ENCODE measurements at places on chromosomes 6 and 20. TPM values are rescaled to one million over a fixed set of nuclear protein-coding genes. Genes with fewer than 3 reads are reported as not detected.
A peak's percentile ranks its signal among the peaks of the same experiment; 100 is the strongest.

- DNase-seq = no peak
These were observed 16.5 kb upstream of the WFDC2 start for GRCh38 chr20:45452772-45453691.

GRCh38 chr6:110748453-110748852 lies 66.8 kb downstream of the CDK19 start:
- no peak for DNase-seq

DNA sequence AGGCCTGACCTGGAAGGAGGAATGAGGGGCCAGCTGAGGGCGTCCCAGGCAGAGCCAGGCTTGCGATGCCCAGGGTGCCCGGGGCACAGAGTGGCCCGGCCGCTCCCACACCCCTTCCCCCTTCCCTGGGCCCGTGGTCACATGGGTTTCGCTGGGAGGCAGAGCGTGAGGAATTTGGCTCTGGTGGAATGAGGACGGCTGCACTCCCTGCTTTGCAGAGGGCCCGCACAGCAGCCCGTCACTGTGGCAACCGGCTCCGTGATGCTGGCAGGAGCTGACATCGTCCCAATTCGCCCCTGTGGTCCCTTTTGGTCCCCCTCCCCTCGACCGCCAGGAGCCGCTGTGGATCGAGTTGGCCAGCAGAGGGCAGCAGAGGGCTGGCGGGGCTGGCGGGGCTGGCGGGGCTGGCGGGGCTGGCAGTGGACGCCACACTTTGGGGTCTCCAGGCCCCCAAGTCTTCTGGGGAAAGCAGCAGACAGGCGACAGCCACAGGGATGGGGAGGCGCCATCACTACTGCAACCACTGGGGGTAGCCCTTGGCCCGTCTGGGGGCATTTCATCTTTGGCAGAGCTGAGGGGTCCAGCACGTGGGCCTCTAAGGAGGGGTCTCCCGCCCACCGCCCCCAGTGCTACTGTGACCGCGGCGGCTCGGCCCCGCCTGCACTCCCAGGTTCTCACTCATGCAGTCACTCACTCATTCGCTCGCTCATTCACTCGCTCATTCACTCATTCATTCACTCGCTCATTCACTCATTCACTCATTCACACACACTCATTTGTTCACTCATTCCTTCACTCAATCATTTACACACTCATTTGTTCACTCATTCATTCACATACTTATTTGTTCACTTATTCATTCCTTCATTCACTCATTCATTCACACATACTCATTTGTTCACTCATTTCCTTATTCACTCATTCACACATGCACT lies 49.7 kb upstream of the BHLHE23 start:
- peak; percentile 92 for DNase-seq

- no peak for DNase-seq
These were observed 17.7 kb downstream of the MYLIP start for GRCh38 chr6:16146527-16146955.

DNA sequence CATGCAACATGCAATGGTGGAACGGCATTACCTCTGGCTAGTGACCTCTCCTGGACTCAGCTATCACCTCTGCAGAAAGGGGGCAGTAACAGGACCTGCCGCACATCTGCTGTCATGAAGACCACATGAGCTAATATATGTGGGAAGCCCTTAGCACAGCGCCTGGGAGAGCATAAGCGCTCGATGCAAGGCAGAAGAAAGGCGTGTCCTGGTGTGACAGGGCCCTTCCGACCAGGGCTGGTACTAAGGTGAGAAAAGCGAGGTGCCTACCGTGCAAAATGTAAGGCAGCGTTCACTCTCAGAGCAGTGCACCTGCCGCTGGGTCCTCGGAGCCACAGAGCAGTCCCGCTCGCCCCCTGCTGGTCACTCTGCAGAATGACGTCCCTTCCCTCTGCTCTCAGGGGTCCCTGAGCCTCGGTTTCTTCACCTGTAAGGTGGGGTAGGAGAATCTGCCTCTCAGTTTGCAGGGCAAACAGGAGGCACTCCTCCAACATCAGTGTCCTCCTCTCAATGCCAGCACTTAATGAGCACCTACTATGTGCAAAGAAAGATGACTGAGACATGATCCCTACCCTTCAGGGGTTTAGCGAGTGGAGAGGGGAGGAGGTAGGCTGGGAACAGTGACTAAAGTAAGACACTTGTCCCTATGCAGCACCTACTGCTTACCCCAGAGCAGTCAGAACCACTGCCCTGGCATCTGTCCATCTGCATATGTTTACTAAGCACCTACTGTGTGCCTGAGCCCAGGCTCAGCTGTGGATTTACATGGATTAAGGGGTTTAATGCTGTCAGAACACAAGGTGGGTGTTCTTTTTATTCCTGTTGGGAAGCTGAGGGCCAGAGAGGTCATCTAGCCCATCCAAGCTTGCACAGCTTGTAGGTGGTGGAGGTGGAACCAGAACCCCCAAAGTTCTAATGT lies 41.1 kb upstream of the PTGIS start:
- peak; percentile 72 for DNase-seq

DNA sequence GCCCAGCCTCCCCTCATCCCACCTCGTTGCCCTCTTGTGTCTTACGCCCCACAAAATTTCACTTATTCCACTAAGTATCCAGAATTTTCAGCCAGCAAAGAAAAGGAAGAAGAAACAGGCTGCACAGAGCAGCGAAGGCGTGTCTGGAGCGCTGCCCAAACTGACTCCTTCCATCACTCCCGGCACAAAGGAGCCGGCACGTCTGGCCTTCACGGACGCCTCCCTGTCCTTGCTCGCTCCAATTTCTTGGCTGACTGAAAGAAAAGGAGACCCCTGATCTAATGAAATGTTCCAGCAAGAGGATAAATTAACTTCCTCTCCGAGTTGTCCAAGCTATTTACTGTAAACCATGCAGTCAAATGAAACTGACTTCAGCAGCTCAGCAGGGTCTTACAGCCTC lies 152.3 kb upstream of the CDH4 start:
- DNase-seq = no peak

DNA sequence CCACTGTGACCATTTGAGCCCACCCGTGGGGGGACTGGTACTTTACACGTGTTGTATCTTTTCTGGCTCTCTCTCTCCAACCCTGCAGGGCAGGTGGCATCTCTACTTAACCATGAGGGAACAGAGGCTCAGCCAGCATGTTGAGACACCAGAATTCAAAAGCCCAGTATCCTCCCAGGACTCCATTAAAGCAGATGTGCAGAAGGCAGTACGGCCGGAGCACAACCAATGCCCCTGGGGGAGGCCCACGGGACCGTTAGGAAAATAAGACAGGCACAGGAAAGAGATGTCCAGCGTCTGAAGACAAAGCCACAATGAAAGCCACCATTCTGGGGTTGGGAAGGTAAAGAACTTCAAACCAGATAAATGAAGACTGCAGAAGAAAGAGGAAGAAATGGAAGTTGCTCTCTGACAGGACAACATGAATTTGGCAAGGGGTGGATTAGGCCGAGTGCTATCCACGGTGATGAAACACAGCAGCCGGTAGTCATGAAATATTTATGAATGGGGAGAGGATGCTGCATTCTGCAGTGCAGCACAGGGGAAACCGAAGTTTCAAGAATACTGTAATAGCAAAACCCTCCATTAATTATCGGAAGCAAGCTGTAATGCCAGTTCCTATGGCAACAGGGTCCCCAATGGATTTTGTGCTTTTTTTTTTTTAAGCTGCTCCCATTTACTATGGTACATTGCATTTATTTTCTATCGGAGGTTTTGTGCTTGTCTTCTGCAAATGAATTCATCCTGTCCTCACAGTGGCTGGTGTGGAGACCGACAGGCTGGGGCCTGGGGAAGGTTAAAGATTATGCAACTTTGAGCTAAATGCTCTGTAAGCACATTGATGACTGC lies 179.4 kb downstream of the NRN1 start:
- DNase-seq = no peak

DNA sequence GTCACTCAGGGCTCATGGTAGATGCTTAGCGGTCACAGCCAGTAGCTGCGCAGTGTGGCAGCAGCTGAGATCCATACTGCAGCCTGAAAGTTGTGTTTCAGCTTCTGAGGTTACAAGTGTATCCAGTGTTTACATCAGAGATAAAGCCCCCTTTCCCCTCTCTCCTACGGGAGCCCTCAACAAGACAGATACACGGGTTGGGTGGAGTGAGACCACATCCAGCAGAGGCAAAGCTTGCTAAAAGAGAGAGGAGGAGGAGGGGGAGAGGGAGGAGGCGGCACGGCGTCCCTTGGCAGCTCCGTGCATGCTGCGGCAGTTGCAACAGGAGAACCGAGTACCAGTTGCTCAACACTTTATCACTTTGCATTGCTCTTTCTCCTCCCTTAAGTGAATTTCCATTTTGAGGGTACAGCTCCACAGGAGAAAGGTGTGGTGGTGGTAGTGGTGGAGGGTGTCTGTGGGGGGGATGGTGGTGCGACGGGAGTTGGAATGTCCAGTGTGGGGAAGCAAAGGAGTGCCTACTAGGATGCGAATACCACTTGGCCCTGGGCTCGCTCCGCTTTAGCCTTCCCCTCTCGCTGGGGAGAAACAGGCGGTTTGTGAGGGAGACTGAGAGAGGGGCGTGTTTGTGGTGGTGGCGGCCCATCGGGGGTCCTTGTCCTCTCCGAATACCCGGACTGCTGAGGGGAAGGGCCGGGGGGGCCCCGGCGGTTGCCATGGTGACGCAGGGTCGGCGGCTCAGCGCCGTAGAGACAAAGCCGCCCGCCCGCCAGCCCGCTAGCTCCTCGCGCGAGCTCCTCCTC lies 405 bp upstream of the RNF182 start:
- peak; percentile 58 for DNase-seq

- DNase-seq = no peak
These were observed 152.3 kb upstream of the OLIG3 start for GRCh38 chr6:137646484-137646883.

The HLA-DQB2 gene
- not detected for total RNA-seq

The RAD21L1 gene
- not detected for total RNA-seq

The SUN5 gene
- total RNA-seq = not detected
